ENCODE measurements at places on chromosomes 11 and 22.
A peak's percentile ranks its signal among the peaks of the same experiment; 100 is the strongest.

- DNase-seq = no peak
Observed at GRCh38 chr11:57776031-57776521, 14.5 kb downstream of the CTNND1 start.

- no peak for DNase-seq
Observed at GRCh38 chr22:39244496-39245129, at the start of gene PDGFB. Gene PDGFB, minus strand, starts transcription at chr22:39244982. Its CDS starts 1,019 bp downstream, at chr22:39243963.

- no peak for DNase-seq
Observed at GRCh38 chr22:18130018-18130417, 19.4 kb downstream of the TUBA8 start.

- DNase-seq = no peak
Observed at GRCh38 chr11:92811341-92811740, 158.1 kb upstream of the MTNR1B start.

GRCh38 chr11:67163006-67163405 is 43.9 kb downstream of the KDM2A start:
- no peak for DNase-seq

DNA sequence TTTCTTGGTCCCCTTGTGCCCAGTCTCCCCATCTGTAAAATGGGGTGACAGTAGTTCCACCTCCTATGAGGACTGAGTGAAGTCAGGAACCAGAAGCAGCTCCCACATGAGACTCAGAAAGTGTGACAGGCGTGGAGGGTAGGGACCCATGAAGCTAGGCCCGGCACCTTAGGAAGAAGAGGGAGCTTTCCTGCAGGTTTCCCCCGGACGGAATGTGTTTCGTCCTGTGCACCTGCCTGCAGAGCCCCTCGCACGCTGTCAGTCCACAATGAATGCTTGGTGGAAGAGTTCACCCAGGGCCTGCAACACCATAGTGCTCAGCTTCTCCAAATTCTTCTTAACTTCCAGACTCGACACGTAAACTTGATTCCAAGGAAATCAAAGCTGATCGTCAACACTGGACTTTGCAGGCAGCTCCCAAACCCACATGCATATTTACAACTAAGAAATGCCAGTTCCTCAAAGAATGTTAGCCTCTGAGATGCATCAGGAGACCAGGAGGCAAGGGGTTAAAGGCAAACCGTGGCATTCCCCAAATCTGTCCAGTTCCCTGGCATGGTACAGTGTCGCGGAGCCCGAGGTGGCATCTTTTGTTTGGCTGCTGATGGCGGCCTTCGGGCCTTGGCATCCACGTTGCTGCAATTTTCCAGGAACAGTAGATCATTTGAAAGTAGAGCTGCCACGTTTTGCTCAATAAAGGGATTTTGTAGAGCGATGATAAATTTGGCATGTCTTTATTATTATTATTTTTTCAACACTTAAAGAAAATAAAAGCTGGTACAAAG is 15.4 kb downstream of the LRP5 start:
- DNase-seq = no peak

GRCh38 chr22:22684580-22685561 is 40.5 kb downstream of the GGTLC2 start:
- DNase-seq = peak; percentile 0

GRCh38 chr11:57566005-57566904 is 1.2 kb downstream of the UBE2L6 start:
- DNase-seq = peak; percentile 25

DNA sequence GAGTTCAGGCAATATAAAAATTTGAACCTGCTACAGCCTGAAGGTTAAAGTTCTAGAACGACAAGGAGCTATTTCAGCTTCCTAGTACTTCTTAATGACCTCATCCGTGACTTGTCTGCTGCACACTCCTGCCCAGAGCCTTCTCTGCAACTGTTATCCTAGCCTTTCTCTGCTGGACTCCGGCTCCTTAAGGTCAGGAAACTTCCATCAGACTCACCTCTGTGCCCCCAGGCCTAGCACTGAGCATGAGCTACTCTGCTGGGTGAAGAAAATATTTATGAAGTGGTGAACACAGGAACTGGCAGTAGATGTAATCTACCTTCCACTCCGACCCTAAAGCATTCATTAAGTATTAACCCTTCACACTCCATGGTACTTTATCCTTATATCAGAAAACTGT is 18.4 kb downstream of the CSNK2A3 start:
- no peak for DNase-seq

DNA sequence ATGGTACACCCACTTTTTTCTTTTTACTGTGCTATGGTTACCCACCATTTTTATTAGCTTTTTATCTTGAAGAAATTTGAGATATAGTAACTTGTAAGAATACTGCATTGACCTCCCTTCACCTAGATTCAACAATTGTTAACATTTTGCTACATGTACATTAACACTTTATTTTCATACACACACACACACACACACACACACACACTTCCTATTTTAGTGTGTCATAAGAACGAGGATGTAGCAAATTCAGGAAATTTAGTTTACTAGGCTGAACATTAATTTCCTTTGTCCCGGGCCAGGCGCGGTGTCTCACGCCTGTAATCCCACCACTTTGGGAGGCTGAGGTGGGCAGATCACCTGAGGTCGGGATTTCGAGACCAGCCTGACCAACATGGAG is 1.1 kb upstream of the ATP6V1E1 start:
- DNase-seq = no peak

GRCh38 chr11:60208146-60208895 is 25.4 kb upstream of the MS4A6A start:
- no peak for DNase-seq

DNA sequence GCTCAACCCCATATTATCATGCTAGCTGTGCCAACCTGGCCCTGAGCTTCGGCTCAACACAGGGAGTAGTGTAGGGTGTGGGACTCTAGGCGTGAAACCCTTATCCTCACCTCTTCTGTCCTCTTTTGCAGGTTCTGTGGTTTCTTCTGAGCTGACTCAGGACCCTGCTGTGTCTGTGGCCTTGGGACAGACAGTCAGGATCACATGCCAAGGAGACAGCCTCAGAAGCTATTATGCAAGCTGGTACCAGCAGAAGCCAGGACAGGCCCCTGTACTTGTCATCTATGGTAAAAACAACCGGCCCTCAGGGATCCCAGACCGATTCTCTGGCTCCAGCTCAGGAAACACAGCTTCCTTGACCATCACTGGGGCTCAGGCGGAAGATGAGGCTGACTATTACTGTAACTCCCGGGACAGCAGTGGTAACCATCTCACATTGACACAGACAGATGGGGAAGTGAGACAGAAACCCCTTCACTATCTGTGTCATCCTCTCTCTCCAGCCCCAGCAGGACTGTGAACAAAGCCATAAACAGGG is 76.4 kb downstream of the GGTLC2 start:
- no peak for DNase-seq

- DNase-seq = no peak
Observed at GRCh38 chr11:131002145-131002544, 85.9 kb upstream of the SNX19 start.

GRCh38 chr11:46680164-46680760 is 20.2 kb downstream of the ARHGAP1 start:
- DNase-seq = no peak

DNA sequence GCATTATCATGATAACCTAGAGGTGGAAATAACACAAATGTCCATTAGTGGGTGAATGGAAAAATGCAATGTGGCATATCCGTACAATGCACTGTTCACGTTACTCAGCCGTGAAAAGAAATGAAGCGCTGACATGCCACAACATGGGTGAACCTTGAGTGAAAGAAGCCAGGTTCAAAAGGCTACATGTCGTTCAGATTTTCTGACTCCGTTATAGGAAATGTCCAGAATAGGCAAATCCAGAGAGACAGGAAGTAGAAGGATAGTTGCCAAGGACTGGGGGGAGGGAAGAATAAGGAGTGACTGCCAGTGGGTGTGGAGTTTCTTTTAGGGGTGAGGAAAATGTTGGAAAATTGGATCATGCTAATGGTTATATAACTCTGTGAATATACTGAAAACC is 133.8 kb downstream of the ATXN10 start:
- DNase-seq = no peak

DNA sequence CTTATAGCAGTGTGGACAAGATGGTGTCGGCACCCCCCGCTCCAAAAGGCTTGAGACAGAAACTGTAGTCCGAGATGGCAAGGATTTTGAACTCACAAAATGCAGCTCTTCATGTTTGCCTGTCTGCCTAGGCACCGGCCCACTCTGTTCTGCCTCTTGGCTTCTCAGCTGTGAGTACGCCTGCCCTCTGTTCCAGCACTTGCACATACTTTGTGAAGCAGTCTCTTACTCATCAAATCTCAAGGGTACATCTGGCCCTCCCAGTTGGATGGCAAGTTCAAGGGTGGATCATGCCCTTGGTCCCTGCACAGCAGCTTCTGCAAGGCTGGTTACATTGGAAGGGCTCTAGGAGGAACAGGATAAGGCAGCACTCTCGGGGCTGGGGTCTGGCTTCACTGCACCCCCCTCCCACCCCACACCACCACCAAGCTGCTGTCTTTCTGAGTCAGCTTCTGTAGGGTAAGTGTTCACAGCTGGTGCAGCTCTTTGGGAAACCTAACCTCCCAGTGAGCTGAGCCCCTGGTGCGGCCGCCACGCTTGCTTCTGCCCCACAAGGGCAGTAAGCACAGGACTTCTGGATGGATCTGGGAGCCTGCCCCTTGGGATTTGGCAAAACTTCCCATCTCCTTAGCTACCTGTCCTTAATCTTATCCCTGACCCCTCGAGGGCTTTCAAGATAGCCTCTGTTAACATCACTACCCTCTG is 37.2 kb downstream of the FAM83F start:
- DNase-seq = no peak

DNA sequence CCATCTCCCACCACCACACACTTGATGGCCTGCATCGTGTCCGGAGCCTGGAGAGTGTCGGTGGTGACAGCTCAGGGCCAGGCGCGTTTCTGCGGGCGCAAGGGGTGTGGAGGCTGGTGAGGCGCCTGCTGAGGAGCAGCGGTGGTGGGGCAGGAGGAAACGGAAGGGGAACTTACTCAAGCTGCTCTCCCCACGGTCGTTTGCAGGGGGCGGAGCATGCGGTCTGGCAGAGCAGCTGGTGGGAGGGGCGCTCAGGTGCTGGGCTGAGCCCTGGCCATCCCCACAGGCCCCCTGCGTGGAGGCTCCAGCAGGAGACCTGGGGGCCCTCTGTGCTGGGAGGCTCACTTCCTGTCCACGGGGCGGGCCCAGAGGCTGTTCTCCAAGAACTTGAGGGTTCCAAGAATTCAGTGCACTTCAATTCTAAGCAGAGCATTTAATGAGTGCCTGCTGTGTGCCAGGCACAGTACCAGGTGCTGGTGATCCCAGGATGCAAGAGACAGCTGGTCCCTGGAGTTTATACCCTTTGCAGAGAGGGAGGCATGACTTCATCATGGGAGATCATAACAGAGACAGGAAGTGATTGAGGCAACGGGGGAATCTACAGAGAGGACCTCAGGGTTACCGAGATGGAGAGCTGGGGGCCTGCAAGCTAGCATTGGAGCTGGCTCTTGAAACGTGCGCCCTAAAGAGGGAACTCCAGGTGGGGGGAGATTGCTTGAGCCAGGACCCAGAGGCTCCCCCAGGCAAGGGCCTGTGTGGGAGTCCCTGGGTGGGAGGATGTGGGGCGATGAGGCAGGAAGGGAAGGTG is at the start of gene RAC2:
RAC2 (minus strand) TSS at position 156 of the 808 bp plus-strand sequence; CDS start at position 35, 121 bp downstream.
- DNase-seq = no peak

- DNase-seq = no peak
Observed at GRCh38 chr11:66554602-66555001, 7.9 kb downstream of the ACTN3 start.

- no peak for DNase-seq
Observed at GRCh38 chr11:14858404-14858803, 33.6 kb downstream of the CYP2R1 start.

- DNase-seq = no peak
Observed at GRCh38 chr22:24803064-24803542, 2.9 kb upstream of the SGSM1 start.

GRCh38 chr11:95429376-95429907 is 198.4 kb upstream of the SESN3 start:
- no peak for DNase-seq

DNA sequence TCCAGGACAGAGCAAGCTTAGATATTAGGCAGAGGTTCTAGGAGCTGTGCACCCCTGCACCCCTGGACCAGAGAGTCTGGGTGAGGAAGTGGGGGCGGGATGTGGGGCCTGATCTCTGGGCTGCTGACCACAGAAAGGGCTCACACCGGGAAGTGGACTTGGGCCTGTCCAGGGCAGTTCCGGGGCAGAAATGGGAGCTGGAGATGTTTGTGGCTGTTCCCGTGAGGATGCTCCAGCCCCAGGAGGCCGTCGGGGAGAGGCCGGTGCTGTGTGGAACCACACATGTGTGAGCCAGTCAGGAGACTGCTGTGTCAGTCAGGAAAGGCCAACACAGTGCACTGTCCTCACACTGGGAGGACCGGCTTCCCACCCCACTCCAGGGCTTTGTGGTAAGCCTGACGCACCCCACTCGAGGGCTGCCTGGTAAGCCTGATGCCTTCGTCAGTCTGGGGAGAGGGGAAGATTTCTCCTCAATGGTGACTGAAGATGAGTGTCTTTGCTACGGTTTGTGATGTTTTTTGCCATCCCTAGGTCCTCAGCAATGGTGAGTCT is 741.0 kb downstream of the BRD1 start:
- no peak for DNase-seq

DNA sequence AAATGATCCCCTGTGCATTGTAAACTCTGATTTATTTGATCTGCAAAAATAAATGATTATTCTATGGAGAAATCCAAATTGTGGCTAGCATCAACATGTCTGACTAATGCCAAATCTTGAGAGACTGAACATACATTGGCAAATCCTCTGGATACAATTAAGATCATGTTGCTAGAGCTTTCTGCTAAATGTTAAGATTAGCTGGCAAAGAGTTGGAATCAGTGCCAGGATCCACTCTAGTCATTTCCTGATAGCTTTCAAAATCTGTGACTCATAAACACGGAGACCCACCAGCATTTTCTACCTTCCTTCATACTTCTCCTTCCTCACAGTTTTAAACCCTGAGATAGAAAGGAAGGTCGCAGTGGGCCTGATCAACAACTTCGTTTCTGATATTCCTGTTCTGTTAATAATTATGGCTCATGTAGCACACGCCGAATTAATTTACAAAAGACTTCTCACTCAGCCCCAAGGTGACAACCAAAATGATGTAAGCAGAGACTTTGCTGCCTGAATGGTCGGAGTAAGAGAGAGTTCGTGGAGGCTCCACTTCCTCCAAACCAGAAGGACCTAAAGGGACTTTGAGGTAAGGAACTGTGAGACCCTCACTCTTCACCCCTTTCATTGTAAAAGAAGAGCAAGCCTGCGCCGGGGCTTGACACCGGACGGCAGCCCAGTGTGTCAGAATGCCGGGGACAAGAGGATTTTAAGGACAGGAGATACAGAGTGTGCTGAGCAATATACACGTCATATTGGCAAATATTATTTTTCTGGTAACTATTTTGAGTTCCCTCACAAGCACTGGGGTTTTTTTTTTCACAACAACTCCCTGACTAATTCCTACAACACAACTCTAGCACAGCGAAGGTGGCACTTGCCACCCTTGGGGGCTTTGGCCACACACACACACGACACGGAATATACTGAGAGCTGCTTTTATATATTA is 42.0 kb downstream of the SERPINH1 start:
- DNase-seq = peak; percentile 86
